ENCODE measurements at places on chromosomes 5 and 9.

DNA sequence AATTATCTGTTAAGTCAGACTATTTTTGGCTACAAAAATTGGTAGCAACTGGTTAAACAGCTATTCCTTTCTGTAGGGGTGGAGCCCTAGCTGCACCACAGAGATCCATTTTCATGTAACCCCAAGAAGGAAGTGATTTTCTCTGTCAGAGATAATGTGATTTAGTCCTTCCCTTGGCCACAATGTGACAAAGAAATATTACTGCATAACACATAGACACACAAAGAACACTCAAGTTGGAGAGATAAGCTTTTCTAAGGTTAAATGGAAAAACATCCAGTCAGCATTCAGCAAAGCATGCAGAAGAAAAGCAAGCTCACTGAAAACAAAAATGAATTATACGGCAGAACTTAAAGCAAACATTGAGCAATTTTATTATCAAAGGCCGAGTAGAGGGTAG, 227.8 kb upstream of the CDH9 start:
- no peak for DNase-seq

GRCh38 chr5:92613546-92613945, 967.5 kb downstream of the NR2F1-AS1 start:
- no peak for DNase-seq

DNA sequence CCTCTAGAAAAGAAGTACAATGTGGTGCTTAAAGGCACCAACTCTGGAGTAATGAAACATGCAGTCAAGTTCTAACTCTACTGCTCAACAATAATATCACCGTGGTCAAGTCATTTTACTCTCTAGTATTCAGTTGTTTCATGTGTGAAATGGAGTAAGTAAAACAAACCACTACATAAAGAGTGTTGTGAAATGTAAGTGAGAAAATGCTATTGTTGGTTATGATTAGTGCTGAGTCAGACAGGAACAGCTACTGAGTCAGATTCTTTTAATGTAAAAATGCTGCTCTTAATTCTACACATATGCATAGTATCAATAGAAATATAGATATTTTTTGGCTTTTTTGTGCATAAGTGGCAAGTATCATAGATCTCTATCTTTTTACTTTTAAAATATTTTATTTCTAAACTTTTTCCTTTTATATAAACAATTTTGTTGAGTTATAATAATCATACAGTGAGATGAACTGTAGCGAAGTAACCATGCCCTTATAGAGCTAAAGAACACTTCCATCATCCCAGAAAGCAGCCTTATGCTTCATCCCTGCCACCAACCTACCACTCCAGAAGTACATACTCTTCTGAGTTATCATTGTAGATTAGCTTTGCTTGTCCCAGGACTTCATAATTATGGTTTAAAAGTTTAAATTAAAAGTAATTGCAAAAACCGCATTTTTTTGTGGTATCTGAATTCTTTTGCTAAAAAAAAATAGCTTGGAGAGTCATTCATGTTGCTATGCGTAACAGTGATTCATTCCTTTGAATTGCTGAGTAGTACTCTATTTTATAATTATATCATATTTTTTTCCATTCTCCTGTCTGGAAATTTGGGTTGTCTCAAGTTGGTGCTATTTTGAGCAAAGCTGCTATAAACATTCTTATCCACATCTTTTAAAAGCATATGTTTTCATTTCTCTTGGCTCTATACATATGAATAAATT, 548.2 kb upstream of the CLINT1 start:
- no peak for DNase-seq

- DNase-seq: no peak
Measured at GRCh38 chr9:38371495-38371894, 21.0 kb upstream of the ALDH1B1 start.

DNA sequence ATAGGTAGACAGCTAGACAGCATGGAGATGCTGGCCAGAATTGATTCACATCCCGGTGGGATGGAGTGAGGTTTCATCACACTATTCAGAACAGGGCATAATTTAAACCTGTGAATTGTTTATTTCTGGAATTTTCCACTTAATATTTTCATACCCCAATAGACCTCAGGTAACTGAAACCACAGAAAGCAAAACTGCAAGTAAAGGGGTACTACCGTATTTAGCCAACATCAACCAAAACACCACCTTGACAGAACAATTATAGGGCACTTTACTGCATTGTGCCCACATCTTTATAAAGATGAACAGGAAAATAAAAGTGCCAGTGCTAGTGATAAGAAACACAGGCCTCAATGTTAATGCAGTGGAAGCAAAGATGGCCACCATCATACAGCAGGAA, 7.5 kb downstream of the SERINC5 start:
- no peak for DNase-seq

GRCh38 chr5:81759632-81760005, 8.7 kb upstream of the SSBP2 start:
- DNase-seq: no peak

DNA sequence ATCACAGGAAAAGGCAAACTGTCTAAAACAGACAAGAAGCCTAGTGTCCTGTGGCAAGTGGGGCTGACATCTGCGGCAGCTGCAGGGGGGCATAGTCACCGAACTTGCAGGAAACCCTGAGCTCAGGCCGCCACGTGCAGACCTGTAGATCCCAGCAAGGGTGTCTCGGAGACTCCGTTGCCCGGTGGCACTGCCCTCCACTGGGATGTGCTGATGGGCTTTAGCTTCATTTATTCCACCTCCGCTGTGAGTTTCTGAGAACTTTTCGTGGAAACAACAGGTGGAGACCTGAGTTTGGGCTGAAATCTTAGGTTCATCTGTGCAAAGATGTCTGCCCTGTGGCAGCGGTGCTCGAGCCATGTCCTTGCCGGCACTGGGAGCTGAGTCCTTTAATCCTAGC, 22.1 kb downstream of the CEP72 start:
- DNase-seq: no peak

DNA sequence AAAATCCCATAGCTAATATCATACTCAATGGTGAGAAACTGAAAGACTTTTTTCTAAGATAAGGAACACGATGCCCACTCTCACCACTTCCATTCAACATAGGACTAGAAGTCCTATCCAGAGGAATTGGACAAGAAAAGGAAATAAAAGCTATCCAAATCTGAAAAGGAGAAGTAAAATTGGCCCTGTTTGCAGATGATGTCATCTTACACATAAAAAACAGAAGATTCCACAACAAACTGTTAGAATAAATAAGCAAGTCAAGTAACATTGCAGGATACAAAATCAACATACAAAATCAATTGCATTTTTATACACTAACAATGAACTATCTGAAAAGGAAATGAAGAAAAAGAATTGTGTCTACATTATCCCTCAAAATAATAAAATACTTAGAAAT, 308.0 kb downstream of the MCTP1 start:
- no peak for DNase-seq

DNA sequence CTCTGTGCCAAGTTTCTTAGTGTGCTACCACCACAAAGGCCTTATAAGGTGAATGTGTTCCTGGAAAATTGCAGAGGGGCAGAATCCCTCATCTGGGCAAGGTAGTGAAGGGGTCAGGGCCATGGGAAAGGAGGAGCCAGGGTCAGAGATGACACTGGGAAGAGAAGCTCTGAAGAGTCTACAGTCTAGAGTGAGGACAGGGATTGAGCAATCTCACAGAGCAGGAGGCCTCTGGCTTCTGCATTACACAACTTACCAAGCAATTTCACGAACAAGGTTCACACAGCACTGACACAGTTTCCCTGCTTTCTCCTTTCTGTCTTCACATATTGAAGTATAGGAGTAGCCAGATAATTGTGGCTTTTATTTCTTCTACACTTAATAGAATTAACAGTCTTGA, 24.5 kb upstream of the IDNK start:
- DNase-seq: no peak

GRCh38 chr5:151051931-151052608, 28.8 kb downstream of the TNIP1 start:
- DNase-seq: no peak

- DNase-seq: no peak
Measured at GRCh38 chr5:98770209-98770910, 3.1 kb upstream of the RGMB start.

GRCh38 chr5:24643156-24643555, 1.6 kb downstream of the CDH10 start:
- DNase-seq: no peak

GRCh38 chr5:943201-943917, 50.7 kb downstream of the TRIP13 start:
- DNase-seq: no peak

DNA sequence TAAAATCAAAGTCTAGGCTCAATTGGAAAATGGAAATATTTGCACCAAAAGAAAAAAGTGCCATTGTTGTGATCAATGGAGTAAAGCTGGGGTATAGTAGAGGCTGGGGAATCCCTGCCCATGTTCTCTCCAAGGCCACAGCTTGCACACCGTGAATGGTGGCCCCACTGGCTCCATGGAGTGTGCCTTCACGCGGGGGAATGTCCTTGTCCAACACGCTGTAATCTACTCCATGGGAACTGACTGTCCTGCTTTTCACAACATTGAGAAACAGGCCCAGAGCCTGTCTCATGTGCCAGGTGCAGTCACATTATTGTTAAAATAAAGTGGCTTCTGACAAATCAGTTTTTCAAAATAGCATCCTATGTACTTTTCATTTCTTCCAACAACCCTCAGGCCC, 33.1 kb upstream of the ITGA2 start:
- no peak for DNase-seq

GRCh38 chr5:102375272-102375671, 79.2 kb upstream of the SLCO4C1 start:
- DNase-seq: no peak

- DNase-seq: no peak
Measured at GRCh38 chr5:134227776-134228175, 1.9 kb upstream of the PPP2CA start.

DNA sequence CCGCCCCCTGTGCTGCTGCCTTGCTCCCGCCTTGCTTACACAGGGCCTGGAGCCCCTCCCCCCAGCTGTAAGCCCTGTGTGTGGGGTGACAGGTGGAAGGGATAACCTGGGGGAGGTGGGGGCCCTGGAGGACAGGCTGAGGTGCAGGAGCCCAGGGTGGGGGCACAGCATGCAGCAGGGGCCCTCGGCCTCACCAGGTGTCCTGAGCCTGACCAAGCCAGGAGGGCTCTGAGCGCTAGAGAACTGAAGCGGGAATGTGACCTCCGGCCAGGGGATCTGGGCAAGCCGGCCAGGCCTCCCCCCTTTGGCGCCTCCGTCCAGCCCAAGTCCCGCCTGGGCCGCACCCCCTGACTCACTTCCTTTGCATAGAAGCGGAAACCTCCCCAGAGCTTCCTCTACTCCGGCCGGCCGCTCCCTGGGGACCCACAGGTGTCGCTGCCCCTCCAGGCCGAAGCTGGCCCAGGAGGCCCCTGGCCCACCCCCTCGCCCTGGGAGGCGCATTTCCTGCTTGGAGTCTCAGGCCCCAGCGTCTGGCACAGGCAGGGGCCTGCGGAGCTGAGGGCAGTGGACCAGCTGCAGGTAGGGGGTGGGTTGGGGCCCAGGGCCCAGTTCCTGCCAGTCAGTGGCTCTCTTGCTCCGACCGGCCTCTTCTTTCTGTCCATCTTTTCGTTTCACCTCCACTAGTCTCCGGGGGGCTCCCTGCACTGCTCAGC, at the start of gene TOR4A:
TOR4A (plus strand) TSS at position 398 of the 713 bp plus-strand sequence. CDS start 964 bp downstream, outside the sequence.
- no peak for DNase-seq

DNA sequence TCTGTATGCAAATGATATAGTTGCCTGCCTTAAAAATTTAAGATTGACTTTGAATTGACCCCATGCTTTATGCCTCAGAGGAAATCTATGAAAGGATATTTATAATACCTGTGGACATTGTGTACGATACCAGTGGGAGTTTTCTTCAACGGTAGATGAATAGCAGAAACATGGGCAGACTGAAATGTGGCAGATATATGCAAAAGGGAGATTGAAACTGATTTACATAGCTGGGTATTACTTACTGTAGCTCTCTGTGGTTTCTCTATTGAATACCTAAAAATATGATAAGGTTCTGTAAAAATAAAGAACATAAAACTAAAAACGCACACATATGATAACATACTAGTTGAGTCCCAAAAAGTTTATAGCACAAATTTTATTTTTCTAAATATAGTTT, 345.2 kb upstream of the PCSK5 start:
- DNase-seq: no peak

GRCh38 chr5:80208381-80208780, 47.5 kb downstream of the SERINC5 start:
- DNase-seq: no peak

DNA sequence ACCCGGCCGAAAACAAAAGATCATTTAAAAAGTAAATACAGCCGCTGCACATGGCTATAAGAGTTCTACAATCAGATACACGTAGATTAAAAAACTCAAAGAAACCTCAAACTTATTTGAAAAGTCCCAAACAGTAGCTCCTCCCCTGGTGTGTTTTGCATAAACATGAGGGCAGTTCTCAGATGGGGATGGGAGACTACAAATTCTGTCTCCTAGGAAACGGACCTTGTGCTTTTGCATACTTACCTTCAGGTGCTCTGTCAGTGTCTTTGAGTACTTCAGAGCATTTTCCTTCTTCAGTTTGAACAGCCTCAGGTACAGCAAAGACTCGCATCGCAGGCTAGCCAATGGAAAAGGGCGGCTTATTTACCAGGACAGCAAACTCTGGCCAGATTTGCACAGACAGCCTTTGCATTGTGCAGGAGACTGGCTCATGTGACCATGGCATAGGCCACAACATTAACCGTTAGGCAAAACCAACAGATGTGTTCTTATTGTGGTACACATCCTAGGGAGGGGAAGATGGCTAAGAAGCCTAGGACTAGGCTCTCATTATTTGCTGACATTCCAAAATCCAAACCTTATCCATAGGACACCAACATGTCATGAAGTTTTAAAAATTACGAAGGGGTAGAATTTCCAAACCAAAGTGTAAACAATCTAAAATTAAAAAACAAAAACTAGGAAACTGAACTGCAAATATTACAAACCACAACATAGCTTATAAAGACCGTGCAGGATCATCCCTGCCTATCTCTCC, 12.8 kb downstream of the LEAP2 start:
- DNase-seq: no peak

DNA sequence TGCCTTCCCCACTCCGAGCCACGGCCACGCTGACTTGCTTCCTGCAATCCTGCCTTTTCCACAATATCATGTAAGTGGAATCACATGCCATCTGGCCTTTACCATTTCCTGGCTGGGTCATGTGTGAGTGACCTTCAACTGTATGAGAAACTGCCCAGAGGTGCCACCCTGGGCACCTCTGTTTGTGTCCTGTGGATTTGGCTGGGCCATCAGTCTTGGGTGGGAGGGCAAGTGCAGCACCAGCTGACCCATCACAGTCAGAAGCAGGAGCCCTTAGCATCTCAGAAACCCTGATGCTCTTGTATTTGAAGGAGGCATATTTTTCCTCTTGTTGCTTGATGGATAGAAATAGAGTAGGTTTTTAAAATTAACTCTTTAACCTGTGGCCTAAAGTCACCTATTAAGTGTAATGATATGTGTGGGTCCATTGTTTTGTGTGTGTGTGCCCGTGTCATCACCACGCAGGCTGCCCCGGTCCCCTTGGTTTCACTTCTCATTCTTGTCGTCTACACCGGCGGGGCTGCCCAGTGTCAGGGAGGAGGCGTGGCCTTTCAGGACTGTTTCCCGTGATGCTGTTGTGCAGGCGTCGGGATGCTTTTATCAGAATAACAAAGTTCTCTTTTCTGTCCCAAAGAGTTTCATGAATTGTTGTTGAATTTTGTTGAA, 52.1 kb upstream of the CACNA1B start:
- DNase-seq: no peak
